CD8-positive, alpha-beta T cell (primary cell): ENCODE measurements at places on chromosomes 3 and 15.

- no peak for DNase-seq
Observed at GRCh38 chr3:12180218-12180617, 21.5 kb upstream of the TIMP4 start.

GRCh38 chr3:156665291-156665690 lies 9.1 kb upstream of the TIPARP start:
- no peak for DNase-seq

DNA sequence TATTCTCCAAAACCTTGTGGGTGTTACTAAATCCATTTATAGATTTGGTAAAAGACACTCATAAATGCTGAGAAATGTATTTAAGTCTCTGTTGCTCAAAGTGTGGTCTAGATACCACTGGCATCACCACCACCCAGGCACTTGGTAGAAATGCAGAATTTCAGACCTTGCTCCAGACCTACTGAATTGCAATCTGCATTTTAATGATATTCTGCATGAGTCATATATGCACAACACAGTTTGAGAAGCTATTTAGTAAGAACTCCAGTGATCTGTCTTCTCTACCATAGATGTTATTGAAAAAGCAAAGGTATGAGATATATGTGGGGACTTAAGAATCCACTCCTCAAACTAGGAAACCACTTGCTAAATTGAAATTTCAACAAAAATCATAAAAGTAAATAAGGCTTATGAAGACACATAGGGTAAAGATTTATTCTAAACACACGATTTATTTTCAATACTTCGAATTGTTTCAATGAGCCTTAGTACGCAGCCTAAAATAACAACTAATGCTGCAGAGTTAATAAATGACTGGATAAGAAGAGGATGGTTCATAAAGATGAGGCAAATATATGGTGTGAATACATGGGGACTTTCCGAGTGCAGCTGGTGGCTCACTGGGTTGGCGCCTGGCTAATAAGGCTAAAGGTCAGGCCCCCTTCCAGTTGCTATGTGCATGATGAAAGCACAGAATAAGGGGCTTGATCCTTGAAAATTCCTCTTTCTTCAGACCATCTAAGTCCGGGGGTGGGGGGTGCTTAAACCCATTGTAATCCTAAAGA lies 813.3 kb downstream of the NR2F2 start:
- DNase-seq = no peak

- DNase-seq = no peak
Observed at GRCh38 chr3:121998611-121999473, 23.2 kb downstream of the ILDR1 start.

GRCh38 chr15:93378558-93378957 lies 289.5 kb upstream of the RGMA start:
- DNase-seq = no peak

DNA sequence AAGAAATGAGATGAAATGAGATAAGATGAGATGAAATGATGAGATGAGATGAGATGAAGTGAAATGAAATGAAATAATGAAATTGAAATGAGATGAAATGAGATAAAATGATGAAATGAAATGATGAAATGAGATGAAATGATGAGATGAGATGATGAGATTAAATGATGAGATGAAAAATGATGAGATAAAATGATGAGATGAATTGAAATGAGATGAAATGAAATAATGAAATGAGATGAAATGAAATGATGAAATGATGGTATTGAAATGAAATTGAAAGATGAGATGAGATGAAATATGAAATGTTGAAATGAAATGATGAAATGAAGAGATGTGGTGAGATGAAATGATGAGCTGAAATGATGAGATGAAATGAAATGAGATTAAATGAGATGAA lies 231.0 kb downstream of the GOLGA6L6 start:
- DNase-seq = no peak

GRCh38 chr3:165837058-165837525 lies at the start of gene BCHE:
Gene BCHE, minus strand, starts transcription at chr3:165837423. Its CDS starts 6,390 bp downstream, at chr3:165831033.
- no peak for DNase-seq

DNA sequence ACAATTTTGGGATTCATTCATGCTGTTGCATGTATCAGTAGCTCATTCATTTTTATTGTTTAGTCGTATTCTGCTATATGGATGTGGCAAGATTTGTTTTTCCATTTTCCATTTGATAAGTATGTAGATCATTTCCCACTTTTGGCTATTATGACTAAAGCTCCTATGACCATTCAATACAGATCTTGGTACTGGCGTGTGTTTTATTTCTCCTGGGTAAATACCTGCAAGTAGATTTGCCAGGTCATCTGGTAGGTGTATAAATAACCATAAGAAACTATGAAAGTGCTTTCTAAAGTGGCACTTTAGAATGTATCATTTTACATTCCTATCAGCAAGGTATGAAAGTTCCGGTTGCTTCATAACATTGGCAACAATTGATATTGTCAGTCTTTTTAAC lies 124.6 kb downstream of the TNIK start:
- no peak for DNase-seq

DNA sequence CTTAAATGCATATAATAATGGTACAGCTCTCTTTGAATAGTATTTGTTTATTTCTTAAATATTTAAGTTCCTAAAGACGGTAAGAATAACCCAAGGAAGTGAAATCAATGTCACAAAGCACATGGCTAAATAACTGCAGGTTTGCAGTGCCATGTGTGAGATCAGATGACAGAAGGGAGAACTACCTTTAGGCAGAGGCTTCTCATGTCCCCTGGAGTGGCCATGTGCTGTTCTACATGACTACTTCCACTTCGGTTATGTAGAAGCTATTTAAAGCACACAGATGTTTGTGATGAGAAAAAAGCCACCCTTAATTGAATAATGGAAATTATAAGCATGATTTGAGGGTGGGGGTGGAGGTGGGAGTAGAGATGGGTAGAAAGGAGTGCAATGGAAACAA lies 109.1 kb downstream of the UBE3A start:
- no peak for DNase-seq

GRCh38 chr15:68057034-68057433 lies 2.9 kb downstream of the PIAS1 start:
- no peak for DNase-seq
